Right cardiac atrium (tissue), 5 donors: ENCODE measurements at places on chromosomes 2 and 18. TPM values are rescaled to one million over a fixed set of nuclear protein-coding genes. Genes with fewer than 3 reads are reported as not detected.

DNA sequence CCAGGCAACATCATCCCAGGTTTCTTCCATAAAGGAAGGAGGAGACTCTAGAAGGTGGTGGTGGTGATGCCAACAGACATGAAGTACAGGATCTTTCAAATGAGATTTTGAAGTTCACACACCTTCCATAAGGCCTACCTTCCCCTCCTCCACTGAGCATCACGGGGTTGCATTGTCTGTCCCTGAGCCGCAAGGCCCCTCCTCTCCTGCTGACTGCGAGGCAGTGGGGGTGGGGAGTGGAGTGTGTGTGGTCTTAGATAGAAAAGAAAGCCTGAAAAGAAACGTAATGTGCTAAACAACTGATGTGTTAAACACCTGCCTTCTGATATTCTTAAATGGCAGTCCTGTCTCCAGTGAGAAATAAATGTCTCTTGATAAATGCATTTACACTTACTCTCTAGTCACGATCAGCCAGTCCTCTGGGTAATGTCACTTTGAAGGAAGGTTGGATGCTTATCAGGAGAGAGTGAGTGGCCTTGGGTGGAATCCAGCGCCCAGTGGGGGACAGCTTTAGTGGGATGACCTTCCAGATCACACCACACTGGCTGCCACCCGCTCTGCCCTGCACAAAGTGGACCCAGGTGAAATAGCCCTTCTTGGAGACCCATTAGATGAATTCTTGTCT, 5.5 kb upstream of the SCYGR5 start:
- DNase-seq: no peak

DNA sequence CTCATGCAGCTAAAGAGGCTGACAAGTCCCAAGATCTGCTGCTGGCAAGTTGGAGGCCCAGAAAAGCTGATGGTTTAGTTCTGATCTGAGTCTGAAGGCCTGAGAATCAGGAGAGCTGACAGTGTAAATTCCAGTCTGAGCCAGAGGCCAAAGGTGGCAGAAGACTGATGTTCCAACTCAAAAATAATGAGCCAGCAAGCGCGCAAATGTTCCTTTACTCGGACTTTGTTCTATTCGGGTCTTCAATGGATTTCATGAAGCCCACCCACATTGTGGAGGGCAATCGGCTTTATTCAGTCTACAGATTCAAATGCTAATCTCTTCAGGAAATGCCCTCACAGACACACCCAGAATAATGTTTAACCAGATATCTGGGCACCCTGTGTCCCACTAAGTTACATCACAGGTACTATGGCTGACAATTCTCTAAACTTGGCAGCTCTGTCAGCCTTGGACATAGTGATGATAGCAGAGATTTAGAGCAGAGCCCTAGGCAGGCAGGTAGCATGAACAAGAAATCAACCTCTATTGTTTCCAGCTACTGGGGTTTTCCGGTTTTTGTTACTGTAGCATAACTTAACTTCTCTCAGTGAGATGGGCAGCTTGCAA, 318.5 kb downstream of the HRH4 start:
- DNase-seq: no peak

DNA sequence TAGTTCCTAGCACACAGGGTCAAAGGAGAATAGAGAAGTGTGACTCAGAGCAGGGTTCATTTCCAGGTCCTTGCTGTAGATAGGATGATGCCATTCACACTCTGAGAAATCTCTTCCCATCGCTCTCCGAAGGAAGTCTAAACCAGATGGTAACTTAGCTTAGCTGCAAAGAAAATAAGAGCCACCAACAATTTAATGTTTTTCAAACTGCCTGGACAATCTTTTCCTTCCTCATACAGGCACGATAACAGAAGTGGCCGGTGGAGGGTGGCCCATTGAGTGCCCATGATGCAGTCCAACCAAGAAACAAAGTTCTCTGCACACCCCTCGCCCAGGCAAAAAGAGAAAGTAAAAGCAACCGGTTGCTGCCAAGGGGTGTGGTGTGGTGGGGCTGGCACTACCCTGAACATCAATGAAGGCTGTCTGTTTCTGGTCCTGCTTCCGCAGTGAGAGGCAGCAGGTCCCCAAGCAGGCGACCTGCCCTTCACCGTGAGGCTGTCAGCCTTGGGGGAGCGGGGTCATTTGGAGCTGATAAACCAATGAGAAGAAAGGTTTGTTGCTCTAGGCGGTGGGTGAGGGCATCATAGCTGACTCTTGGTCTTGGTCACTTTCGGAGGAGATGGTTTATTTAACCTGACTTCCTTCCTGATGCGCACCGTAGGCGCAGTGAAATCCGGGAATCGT, 105.6 kb upstream of the CD302 start:
- DNase-seq: no peak

NEURL3 gene
- total RNA-seq: not detected

DNA sequence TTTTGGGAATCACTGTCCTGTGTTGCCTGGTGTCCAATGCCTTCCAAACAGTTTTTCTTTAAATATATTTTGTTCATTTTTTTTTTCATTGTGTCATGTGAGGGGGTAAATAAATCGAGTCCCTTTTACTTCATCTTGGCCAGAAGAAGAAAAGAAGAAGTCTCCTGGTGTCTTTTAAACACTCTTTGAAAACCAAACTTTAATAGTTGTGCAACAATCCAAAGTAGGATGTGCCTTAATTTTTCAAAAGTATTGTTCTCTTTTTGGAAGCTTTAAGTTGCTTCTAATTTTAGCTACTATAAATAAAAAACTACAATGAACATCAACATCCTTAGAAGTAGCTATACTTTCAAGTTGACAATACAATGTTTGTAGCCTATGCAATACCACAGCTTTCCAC, 154.9 kb downstream of the ATAD2B start:
- no peak for DNase-seq

DNA sequence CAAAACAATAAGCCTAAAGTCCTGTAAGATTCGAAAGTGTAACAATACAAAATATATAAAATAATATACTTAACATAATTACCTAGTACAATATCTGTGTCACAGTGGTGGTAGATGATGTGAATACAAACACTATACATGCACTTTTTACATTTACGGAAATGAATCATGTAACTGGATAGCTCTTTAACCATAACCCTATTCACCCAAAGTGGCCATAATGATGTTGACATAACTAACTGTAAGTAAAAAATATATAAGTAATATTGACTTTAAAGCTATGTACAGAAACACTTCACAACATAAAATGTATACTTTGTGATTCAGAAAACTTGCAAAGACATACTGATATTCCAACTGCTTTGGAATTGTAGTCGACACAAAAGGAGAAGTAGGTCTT, 616.9 kb upstream of the SLC8A1 start:
- DNase-seq: no peak

- DNase-seq: no peak
These were observed 113.7 kb upstream of the MAP4K3 start for GRCh38 chr2:39550701-39551285.

DNA sequence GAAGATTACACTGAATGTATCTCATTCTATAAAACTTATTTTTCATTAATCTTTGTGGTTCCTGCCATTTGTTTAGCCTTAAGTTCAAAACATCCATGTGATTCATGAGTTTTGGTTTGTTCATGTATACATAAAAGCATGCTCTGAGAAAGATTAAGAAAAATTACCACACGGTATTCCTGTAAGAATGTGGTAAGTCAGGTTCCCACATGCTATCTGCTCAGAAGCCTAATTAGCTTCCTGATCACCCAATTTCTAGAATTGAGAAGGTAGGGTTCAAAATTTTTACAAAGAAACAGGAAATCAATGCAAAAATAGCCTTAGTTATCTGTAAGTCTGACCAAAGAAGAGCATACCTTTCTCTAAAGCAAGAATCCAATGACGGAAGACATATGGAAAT, 241.6 kb upstream of the VRK2 start:
- no peak for DNase-seq

DNA sequence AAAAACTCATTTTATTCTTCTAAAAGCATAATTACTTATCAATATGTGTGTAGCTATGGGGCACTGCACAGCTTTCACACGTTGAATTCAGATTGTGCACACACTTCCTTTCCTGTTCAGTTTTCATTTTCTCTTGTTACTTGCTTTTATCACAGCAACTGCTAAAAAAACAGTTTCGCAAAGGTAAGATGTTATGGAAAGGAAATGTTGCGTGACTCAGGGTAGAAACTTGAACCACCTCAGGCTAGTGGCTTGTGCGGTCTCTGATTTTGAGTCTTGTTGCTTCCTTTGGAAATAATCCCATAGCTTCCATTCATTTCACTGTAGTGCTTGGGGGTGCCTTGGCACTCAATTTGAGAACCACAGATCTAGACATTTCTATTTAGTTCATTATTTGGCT, 171.9 kb downstream of the FMNL2 start:
- DNase-seq: no peak

CD226 gene
- total RNA-seq: 1.4 TPM

DNA sequence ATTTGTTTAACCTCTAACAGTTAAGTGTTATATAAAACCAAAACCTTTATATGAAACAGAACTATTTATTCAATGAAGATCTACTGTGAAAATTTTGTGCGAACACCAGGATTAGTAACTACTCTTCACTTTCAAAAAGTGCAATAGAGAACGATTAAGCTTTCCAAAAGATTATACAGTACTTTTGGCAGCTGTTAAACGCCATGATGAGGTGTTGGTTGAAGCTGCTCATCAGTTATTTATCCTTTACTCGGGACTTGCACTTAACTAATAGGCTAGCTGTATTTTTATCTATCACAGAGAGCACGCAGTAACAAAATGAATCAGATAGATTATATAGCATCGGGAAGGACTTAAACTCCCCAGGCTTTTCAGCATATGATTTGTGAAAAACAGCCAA, 113.6 kb downstream of the GCA start:
- no peak for DNase-seq

IL36B gene
- total RNA-seq: not detected

GRCh38 chr2:54329482-54330161, 73.6 kb upstream of the TSPYL6 start:
- DNase-seq: no peak

GRCh38 chr2:60234274-60234986, 319.0 kb downstream of the BCL11A start:
- no peak for DNase-seq

- peak; percentile 79 for DNase-seq
These were observed 6.9 kb upstream of the RALB start for GRCh38 chr2:120245520-120246332.

DNA sequence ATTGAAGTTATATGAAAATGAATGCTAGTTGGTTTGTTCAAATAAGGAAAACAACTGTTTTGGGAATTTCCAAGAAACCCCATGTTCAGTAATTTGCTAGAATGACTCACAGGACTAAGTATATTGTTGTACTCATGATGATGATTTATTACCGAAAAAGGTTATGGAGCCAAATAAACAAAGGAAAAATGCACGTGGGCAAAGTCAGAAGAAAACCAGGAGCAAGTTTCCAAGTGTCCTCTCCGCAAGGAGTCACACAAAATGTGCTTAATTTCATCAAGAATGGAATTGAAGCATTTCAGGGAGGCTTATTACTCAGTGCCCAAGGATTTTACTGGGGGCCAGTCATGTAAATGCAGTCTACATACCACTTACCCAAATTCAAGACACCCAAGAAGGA, 1652.4 kb upstream of the TMEFF2 start:
- DNase-seq: no peak

LCT gene
- total RNA-seq: not detected

- no peak for DNase-seq
These were observed 323.0 kb downstream of the TSN start for GRCh38 chr2:122078451-122078850.

DNA sequence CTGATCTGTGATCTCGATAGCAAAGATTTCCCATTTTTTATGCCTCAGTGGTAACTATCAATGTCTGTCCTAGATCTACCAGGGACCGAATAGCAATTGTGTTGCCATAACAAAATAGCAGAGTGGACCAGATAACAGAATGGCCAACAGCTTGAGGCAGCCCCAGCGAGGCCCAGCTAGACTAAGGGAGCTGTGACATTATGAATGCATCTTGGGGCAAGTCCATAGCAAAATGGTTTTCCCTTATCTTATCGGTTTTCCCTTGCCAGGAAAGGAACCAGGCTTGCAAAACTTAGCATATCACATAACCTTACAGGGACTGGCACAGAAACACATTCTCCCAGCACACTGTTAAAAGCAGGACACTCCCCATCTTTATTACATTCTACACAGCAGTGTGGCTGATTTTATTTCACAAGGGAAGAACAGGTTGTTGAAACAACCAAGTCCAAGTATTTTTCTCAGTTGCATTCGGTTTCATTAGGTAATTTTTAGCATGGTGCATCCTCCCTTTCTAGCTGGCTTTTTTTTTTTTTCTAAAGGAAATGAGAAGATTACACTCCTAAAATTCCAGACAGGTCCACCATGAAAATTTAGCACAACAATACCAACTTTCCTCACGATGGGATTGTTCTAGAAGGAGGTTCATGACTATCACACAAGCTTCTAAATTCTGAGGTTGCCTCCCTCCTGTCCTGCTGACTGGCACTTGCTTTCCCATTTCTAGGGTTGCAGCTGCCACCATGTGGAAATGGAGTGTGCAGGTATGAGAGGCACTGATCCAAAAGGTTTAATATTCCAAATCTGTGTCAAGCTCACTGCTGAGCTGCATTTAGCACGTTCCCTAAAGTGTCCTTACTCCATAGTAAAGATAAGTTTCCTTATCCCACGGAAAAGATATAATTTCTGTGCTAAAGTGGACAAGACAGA, 97.0 kb upstream of the SLC35G4 start:
- DNase-seq: no peak

UBXN2A gene
- total RNA-seq: 24.2 TPM

ERMN gene
- 0.19 TPM for total RNA-seq

CLEC4F gene
- total RNA-seq: 0.12 TPM

SERPINB7 gene
- total RNA-seq: not detected

KCNG3 gene
- total RNA-seq: not detected

- DNase-seq: no peak
These were observed 692.8 kb downstream of the RNF144A start for GRCh38 chr2:7609974-7610373.

GRCh38 chr2:190679391-190679790, 30.5 kb downstream of the NAB1 start:
- DNase-seq: no peak

- DNase-seq: no peak
These were observed 30.9 kb downstream of the PRPF40A start for GRCh38 chr2:152686321-152686720.

REG3A gene
- total RNA-seq: 1.9 TPM

GRCh38 chr2:239803102-239803765, 221.9 kb downstream of the NDUFA10 start:
- no peak for DNase-seq

SERPINB11 gene
- not detected for total RNA-seq

DNA sequence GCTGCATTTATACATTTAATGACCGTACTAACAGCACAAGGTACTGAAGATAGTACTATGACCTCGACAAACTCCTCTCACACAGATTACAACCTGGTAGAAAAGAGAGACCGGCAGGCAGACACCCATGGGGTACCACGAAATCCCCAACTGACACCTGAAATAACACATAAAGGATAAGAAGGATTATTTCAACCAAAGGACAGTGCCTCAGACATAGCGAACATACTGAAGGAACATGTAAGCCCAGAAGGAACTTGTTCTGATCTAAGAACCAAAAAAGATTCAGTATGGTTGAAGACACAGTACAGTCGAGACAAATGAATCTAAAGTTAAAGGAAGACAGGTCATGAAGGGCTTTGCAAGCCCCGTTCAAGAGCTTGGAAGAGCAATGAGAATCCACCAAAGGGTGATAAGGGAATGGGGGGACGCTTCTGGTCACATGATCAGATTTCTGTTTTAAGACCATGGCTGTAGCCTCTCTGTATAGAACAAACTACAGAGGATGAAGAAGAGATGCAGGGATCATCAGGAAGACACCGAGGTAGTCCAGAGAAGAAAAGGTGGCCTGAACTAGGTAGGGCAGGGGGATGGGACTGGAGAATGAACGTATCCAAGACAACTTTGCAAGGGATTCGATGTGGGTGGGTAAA, 902 bp downstream of the MCFD2 start:
- no peak for DNase-seq

CFAP210 gene
- total RNA-seq: not detected

- no peak for DNase-seq
These were observed at the start of gene ARHGEF4 for GRCh38 chr2:130836501-130837174. Gene ARHGEF4 (plus strand): TSS chr2:130836914. CDS start chr2:130836954, 40 bp downstream.
